ENCODE measurements at places on chromosomes 1 and 21. TPM values are rescaled to one million over a fixed set of nuclear protein-coding genes. Genes with fewer than 3 reads are reported as not detected.

DNA sequence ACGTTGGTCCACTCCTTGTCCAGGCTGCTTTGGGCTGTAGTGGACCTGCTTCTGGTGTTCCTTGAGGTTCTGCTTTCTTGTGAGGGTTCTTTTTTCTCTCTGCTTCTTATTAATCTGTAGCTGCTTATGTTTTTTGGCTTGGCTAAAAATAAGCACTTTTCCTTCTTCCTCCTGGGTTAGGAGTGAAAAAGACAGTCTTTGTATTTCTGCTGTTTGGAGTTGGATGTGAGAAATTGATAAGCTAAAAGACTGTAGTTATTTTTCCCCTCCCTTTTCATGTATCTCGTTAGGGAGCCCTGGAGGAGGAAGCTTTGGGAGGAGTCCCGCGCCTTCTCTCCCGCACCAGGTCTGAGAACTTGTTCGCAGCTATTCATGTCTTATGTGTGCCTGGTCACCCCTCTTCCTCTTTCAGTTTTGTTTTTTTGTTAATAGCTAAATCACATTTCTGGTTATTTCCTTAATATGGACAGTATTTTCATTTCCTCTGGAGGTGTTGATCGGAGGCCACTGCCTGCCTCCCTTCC, 79.0 kb downstream of the GALNT2 start:
- DNase-seq = no peak

GRCh38 chr1:8516793-8517556, 199.1 kb downstream of the SLC45A1 start:
- no peak for DNase-seq

Gene SAMD11
- total RNA-seq = 0.68 TPM

GRCh38 chr1:182962554-182963115, 9.7 kb upstream of the SHCBP1L start:
- peak; percentile 92 for DNase-seq

DNA sequence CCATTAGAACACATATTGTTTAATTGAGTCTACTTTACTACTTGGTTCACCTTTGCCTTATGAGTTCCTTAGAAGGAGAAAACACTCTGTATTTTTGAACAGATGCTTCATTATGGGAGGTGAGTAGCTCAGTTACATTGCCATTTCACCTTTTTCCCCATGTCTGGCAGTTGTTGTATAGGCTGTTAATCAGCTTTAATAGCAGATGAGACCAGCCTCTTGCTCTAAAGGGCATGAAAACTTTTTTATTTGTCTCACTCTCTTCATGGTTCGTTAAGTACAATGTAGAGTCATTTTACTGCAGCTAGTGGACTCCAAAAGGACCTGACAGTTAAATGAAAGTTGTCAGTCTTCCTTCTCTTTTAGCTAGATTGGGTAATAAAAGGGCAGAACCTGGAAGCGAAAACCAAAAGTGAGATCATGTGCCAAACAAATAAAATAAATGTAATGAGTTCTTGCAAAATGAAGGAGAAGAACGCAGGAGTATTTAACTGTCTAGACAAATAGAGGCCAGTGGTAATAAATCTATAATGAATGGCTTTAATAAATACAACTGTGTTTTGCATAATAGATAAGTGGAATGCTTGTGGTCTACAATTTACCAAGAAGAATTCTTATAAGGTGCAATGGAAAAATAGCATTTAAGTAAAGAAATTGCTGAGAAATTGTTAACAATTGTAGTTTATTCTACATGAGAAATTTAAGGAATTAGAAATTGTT, 180.0 kb upstream of the NEGR1 start:
- DNase-seq = no peak

Gene KLHL12
- 26.7 TPM for total RNA-seq

Data from dermis blood vessel endothelial cell (primary cell).